ENCODE measurements at places on chromosomes 3 and 15.
A peak's percentile ranks its signal among the peaks of the same experiment; 100 is the strongest.

DNA sequence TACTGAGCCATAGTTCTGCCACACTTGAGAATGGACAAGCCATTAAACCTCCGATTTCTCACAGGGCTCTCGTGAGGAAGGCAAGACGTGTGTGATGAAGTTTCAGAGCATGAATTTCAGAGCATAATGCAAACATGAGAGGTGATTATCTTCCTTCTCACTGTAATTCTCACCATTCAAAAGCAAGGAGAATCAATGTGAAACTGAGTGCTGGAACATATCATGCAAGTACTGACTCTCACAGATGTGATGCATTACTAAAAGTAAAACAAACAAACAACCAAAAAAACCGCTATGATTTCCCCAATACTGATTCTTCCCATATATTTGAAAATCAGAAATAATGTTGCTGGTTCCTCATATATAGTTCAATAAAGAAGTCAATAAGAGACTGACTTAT, 23.7 kb downstream of the P3H2 start:
- no peak for DNase-seq

DNA sequence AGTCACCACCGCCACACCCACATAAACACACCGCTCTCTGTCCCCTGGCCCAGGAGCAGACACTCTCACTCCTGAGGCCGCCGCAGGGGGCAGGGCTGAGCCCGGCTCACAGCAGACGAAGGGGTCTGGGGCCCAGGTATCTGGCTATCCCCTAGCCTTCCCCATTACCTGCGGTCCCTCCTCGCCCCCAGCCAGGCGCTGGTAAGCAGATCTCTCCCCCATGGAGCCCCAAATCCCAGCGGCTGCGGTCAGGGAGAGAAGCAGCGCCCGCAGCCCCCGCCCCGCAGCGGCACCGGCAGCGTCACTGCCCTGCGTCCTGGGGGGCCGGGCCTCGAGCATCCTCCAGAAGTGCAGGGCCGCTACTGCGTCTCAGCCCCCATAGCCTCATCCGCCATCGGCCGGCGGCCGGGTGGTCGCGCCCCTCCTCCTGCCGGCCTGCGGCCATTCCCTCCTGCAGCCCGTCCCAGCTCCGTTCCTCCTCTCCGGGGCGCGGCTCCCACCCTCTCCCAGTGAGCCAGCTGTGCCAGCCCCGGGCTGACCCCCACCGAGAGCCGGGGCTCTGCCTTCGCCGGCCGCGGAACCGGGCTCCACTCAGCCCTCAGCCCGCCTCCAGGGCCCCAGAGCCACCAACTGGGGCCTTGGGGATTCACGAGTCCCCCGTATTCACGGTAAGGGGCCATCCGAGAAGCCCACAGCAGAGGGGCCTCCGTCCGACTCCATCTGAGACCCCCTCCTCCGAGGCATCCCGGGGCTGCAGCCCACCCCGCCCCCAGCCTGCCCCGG, 13.1 kb downstream of the TNK2 start:
- DNase-seq: peak; percentile 80

GRCh38 chr3:38027466-38028465, 1.7 kb downstream of the PLCD1 start:
- DNase-seq: no peak

GRCh38 chr3:85842081-85842480, 883.3 kb downstream of the CADM2 start:
- no peak for DNase-seq

- no peak for DNase-seq
These were observed at the start of gene CA12 for GRCh38 chr15:63381301-63382204. Gene CA12 (minus strand): TSS chr15:63381846. CDS start chr15:63381720, 126 bp downstream.

GRCh38 chr3:172103724-172104123, 64.3 kb downstream of the FNDC3B start:
- no peak for DNase-seq

GRCh38 chr3:100730524-100730923, 21.2 kb downstream of the TFG start:
- no peak for DNase-seq

- DNase-seq: no peak
These were observed 1.7 kb upstream of the MAP1A start for GRCh38 chr15:43515741-43516140.

- DNase-seq: no peak
These were observed 23.2 kb downstream of the HHLA2 start for GRCh38 chr3:108319428-108320082.

DNA sequence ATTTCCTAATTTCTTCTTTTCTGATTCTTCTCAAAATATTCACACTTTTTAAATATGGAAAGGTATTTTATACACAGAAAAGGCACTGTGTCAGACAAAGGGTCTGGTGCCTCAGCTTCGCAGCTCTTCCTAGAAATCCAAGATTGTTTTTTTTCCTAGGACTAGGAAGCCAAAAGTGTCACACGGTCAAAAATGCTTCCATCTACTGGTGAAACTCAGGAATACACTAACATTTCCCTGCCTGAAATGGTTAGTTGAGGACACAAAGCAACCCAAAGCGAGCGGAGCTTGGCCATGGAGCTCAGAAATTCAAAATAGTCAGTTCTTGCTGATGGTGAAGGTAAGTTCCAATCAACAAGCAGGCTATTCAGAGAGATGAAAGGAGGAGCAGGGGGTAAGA, 426.5 kb upstream of the RASGRP1 start:
- no peak for DNase-seq

- no peak for DNase-seq
These were observed 14.9 kb downstream of the CBLB start for GRCh38 chr3:105853801-105854432.

DNA sequence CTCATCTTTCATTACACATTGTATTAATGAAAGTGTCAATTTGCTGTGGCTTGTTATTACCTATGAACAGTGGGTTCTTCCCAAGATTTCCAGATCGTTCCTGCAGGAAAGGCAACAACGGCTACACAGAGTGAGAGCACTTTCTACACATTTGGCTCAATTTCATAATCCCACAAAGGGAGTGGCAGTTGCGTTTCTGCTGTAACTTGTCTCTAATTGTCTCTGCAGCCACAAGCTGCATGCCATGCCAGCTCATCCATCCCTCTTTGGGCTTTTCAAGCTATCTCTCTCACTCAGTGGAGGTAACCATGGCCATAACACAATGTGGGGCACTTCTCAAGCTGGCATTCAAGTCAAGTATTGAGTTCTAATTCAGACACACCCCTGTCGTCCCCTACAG, 27.7 kb upstream of the CPNE4 start:
- DNase-seq: no peak

DNA sequence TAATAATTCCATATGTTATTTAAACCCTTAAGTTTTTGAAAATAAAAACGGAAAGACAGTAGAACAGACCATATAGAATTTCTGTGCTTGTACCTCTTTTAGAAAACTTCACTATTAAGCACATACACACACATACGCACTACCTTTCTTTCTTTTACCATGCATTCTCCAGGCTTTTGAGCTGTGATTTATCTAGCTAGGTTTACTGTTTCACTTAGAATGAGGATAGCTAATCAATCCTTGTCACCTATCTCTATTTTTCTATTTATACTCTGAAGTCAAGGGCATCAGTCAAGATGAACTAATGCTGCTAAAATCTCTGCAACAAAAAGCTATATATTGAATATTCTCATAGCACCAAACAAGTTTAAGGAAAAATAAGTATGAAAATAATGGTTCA, 43.2 kb downstream of the GOLIM4 start:
- no peak for DNase-seq

DNA sequence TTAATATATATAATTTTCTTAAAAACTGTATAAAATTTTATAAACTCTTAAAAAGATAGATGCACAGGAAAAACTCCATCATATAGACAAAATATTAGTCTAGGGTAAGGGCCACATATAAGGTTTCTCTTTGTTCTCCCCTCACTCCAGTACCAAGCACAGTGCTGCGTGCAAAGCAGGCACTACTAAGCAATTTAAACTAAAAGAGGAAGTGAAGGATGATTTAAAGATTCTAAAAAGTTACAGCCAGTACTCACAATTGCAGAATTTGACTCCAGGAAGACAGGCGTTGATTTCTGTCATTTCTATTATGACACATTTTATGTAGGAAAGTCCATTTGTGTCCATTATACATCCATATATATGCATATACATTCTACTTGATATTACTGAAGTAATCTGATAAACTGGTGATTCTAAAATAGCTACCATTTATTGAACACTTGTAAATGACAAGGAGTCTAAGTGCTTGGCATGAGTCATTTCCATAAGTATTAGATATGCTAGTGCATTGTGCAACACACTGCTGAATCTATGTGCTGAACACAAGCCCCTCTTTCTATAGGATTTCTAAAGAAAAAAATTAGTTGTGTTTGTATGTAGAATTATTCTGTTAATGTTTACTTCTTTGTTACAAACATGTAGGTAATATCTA, 785.5 kb upstream of the ARRDC4 start:
- DNase-seq: no peak

GRCh38 chr3:49669352-49669751, 4.8 kb upstream of the APEH start:
- no peak for DNase-seq

DNA sequence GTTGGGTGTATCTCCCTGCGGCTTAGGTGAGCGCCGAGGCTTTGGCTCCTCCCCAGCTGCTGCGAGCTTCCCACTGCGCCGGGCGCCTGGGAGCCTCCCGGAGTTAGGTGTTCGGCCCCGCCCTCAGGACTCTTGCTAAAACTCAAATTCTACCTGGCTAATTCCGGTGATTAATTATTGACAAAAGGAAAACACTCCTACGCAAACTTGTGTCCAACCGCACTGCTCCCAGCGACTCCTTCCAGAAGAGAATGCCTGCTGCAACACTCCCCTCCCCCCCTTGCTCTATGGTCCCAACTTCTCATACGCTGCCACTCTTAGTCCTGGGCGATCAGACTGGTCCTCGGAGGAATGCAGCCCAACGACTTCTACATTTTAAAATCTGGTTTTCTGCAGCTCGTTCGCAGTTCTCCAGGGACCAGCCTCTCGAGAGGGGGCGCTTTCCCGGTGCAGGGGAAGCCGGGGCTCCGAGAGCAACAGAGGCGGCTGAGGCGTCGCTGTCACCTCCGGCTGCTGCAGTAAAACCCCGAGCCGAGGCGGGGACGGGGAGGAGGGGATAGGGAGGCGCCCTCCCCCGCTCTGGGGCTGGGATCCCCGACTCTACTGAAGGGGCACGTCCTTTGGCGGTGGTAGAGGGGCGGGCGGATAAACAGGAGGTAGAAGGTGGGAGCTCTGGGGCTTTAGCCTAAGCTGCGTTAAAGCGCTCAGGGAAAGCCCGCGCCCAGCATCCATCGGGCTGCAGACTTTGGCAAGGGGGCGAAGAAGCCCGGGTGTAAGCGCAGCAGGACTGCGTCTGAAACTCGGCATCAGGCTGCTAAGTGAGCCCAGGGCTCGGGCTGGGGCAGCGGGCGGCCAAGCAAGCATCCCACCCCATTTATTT, at the start of gene SPTSSB:
Gene SPTSSB, minus strand, starts transcription at position 77 of the 880 bp plus-strand sequence. CDS start 25,194 bp downstream, outside the sequence.
- peak; percentile 11 for DNase-seq

- no peak for DNase-seq
These were observed 439.4 kb upstream of the RBMS3 start for GRCh38 chr3:28841441-28841840.

DNA sequence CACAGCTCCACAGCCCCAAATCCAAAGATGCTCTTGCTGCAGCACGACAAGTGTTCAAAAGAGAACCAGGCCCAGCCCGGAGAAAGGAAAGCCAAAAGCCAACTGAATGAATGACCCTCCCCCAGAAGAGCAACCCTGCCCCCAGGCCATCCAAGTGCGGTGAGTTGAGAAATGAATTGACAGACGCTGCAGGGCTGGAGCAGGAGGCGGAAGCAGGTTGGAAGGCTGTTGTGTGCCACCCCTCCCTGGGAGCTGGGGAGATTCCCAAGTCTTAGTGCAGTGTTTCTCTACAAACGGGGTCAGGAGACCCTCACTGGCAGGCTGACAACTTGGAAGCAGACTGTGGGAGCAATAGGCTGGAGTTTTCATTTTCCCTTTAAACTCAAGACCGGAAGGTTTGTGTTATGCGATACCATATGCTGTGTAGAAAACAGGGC, 3.5 kb upstream of the SPTBN5 start:
- DNase-seq: no peak

GRCh38 chr3:46065294-46065705, 38.0 kb upstream of the XCR1 start:
- DNase-seq: no peak

DNA sequence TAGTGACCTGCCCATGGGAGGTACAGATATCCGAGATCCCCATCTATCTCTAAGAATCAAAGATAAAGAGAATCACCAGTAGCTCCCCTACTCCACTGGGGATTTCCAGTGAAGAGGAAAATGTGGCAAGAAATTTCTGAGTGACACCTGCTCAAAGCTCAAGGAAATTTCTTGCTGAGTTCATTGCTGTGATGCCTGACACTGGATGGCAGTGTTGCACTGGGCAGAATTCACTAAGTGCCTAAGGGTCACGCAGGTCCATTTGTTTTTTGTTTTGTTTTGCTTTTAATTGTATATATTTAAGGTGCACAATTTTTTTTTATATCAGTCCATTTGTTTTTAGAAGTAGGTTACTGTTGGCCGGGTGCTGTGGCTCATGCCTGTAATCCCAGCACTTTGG, 109.5 kb upstream of the KCNAB1 start:
- no peak for DNase-seq

GRCh38 chr3:111967068-111967467, 11.8 kb upstream of the ABHD10 start:
- no peak for DNase-seq

- no peak for DNase-seq
These were observed 26.5 kb downstream of the AVEN start for GRCh38 chr15:34012461-34013028.

- no peak for DNase-seq
These were observed 4.6 kb downstream of the ATP13A3 start for GRCh38 chr3:194482196-194482593.

- DNase-seq: no peak
These were observed 603 bp downstream of the SLC7A14 start for GRCh38 chr3:170585008-170585936.

- DNase-seq: no peak
These were observed 123.4 kb downstream of the ABI3BP start for GRCh38 chr3:100869787-100870186.

DNA sequence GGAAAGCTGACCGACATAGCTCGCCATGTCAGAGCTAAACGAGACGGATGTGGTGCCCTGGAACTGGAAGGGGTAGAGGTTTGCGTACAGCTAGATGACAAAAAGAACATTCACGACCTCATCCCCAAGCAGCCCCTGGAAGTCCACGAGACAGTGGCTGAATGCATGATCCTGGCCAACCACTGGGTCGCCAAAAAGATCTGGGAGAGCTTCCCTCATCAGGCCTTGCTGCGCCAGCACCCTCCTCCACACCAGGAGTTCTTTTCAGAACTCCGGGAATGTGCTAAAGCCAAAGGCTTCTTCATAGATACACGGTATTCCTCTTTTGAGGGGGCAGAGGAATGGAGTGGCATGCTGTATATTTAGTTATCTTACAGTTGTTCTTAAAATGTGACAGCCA, 30.4 kb downstream of the TIPIN start:
- no peak for DNase-seq

All from SW 1271 (cell line).